ENCODE measurements at places on chromosomes 1 and 21.

GRCh38 chr1:18540136-18540765 is 59.5 kb downstream of the KLHDC7A start:
- peak; percentile 40 for DNase-seq

DNA sequence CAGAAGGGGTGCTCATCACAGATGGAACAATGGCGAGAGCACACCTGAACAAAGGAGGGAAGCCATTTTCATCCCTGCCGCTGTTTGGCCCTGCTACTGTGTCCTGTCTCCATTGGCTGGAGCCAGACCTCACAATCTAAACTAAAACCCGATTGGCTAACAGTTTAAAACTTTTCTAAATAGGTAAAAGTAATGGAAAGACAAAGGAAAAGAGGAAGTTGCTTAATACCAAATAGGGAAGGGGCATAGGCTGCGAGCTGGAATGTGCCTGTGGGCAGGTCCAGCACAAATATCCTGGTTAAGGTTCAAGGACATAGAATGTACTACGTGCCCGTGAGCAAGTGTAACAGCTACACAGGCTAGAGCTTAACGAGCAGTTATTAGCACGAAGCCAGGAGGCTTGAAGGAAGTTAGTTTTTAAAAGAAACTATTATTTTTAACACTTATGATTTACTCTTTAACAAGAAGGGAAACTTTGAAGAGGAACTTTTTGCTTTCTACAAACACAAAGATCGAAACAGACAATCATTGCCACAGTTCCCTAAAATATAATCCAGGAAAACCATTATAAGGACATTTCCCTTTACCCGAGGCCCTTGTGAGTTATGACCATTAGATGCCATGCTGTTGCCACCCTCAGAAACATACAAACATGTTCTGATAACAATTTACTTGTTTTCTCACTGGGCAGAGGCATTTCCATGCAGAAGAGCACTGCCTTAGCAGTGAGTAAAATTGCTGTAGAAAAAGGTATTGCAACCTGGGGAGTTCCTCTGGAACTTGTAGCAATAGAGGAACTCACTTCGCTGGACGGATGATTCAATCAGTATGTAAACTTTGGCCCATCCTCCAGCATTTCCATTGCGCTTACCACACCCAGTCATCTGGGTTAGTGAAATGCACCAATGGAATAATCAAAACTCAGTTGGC is 4.8 kb upstream of the PTTG1IP start:
- no peak for DNase-seq

GRCh38 chr1:32201011-32201855 is 838 bp downstream of the CCDC28B start:
- no peak for DNase-seq

DNA sequence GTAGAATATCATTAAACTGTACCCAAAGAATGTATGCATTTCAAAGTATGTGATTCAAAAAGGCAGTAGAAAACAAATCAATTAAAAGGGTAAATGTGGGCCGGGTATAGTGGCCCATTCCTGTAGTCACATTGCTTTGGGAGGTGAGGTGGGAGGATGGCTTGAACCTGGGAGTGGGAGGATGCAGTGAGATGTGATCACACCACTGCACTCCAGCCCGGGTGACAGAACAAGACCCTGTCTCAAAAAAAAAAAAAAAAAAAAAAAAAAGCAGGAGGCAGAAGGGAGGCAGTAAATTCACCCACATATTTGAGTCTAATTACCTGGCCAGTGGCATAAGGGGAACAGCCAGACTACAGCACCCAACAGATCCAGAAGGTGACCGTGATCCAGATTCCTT is 17.9 kb upstream of the PRSS38 start:
- DNase-seq, result no peak

DNA sequence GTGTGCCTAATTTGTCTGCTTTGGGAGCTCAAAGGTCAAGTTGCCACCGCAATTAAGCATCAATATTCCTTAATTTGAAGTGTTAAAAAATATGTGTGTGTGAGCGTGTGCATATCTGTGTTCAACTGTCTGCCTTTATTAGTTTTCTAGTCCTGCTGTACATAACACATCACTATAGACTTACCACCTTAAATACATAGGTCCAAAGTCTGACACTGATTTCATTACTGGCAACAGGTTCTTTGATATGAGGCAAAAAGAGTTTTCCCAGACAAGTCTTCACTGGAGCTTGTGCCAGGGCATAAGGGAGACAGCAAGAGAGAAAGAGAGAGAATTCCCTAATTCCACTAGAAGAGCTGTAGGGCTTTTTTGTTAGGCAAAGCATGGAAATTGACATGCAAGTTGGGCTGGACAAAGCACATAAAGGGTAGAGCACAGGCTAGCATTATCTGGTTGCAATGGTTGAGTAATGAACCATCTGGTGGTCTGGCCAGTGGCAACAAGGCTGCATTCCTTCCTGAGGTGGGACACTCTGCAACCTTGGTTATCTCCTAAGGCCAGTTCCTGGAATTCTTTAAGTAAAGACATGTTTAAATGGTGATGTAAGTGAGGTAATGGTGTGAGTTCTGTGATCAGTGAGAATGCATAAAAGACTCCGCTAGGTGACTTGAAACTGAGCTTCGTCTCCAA is 457.2 kb upstream of the ADAMTS5 start:
- DNase-seq, result no peak

DNA sequence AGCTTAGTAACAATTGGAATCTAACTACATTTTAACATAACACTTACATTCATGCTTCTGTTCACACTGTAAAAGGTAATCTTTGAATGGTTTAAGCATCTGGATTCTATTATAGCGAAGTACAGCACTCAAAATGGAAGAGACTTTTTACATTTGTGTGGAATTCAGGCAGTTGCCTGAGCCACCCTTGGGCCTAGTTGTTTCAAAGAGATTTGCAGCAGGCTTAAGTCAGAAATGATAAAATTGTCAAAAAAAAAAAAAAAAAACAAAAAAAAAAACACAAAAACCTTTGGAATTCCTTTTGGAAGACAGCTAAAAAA is 199.9 kb downstream of the LYPLAL1 start:
- DNase-seq, result no peak

GRCh38 chr1:166302989-166303758 is 136.4 kb upstream of the FAM78B start:
- DNase-seq, result no peak

Data from vagina (tissue), 2 donors.